ENCODE measurements at places on chromosomes 16 and 17.

GRCh38 chr17:58694302-58694701 lies 1.9 kb downstream of the RAD51C start:
- H3K27me3 ChIP-seq: no peaks in the 10 kb centered on the region
- H3K4me1 ChIP-seq: no peaks in the 10 kb centered on the region
- H3K4me3 ChIP-seq: no peak overlapping the region
- no peak for DNase-seq
- no peak overlapping the region for H3K27ac ChIP-seq
- H3K36me3 ChIP-seq: peaks cover 8% of the 10 kb centered on the region

GRCh38 chr17:5800131-5800530 lies 215.8 kb upstream of the NLRP1 start:
- H3K27ac ChIP-seq: no peak overlapping the region
- no peaks in the 10 kb centered on the region for H3K36me3 ChIP-seq
- no peaks in the 10 kb centered on the region for H3K27me3 ChIP-seq
- no peaks in the 10 kb centered on the region for H3K4me1 ChIP-seq
- no peak overlapping the region for H3K4me3 ChIP-seq

- peaks cover 22% of the 10 kb centered on the region for H3K4me1 ChIP-seq
- H3K4me3 ChIP-seq: no peak overlapping the region
- no peaks in the 10 kb centered on the region for H3K36me3 ChIP-seq
Observed at GRCh38 chr16:14164916-14165662, 94.0 kb downstream of the MRTFB start.

GRCh38 chr16:62137996-62138395 lies 101.8 kb upstream of the CDH8 start:
- DNase-seq: no peak
- no peaks in the 10 kb centered on the region for H3K27me3 ChIP-seq
- no peaks in the 10 kb centered on the region for H3K36me3 ChIP-seq
- H3K27ac ChIP-seq: no peak overlapping the region
- H3K4me3 ChIP-seq: no peak overlapping the region

DNA sequence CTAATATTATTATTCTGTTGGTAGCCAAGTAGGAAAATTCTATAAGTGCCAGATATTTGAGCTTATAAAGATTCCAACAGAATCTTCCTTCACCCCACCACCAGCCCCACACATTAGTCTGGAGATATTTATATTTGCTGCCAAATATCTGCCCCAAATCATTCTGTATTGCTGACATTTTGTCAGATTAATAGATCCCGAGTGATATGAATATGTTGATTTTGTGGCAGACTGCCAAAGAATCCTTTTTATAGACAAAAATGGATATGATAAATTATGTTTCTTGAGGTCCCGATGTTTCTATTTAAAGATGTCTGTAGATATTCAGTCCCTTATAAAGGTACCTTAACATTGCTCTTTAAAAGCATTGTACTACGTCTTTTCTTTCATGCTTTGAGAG lies 162.2 kb upstream of the KCNJ16 start:
- H3K27me3 ChIP-seq: no peaks in the 10 kb centered on the region
- no peak for DNase-seq
- H3K27ac ChIP-seq: peak overlapping the region; percentile 49

GRCh38 chr17:19538095-19539039 lies 4.7 kb downstream of the SLC47A1 start:
- no peak overlapping the region for H3K4me3 ChIP-seq
- H3K36me3 ChIP-seq: no peaks in the 10 kb centered on the region
- H3K4me1 ChIP-seq: peaks cover 10% of the 10 kb centered on the region
- no peak overlapping the region for H3K27ac ChIP-seq
- no peak for DNase-seq

- peaks cover 20% of the 10 kb centered on the region for H3K4me1 ChIP-seq
- peaks cover 36% of the 10 kb centered on the region for H3K36me3 ChIP-seq
- H3K27ac ChIP-seq: peak overlapping the region; percentile 63
- no peak for DNase-seq
Observed at GRCh38 chr16:5032748-5033167, 977 bp downstream of the NAGPA start.

- H3K4me1 ChIP-seq: no peaks in the 10 kb centered on the region
- peaks cover 83% of the 10 kb centered on the region for H3K27me3 ChIP-seq
- no peaks in the 10 kb centered on the region for H3K36me3 ChIP-seq
- no peak overlapping the region for H3K27ac ChIP-seq
- H3K4me3 ChIP-seq: no peak overlapping the region
- peak; percentile 43 for DNase-seq
Observed at GRCh38 chr16:86383488-86384262, 126.7 kb upstream of the FOXF1 start.

DNA sequence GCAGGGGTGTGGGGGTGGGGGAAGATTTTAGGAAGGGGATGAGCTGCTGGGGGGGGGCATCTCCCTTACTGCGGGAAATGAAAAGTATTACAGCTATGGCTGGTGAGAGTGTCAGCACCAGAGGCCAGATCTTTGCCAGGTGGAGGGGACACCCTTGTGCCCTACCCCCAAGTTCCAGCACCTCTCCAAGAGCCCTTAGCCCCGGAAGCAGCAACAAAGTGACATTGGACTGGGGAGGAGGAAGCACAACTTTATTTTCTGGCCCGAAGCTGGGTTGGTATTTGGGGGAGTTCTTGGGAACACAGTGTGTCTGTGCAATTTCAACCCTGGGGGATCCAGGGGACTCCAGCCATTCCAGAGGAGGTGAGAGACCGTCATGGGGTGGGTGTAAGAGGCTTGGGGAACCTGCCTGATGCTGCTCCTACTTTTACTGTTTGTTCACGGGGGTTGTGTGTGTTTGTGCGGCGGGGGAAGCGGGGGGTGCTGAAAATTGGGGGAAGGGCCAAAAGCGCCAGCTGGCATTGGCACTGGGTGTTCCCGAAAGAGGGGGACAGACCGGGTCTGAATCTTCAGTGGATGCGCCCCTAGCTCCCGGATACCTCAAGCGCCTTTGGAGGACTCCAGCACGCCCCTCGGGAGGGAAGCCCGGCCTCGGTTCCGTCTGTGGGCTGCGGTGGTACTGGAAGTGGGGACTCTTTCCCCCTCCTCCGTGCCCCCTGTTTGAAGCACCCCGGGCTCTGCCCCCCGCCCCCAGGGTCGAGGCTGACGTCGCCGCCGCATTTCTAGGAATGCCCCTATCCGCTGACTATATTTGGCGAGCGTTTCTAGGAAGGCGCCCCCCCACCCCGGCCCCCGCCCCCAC lies 230.3 kb downstream of the MRTFB start:
- peak; percentile 80 for DNase-seq
- peak overlapping the region; percentile 87 for H3K27ac ChIP-seq
- peak overlapping the region; percentile 100 for H3K4me3 ChIP-seq
- H3K36me3 ChIP-seq: no peaks in the 10 kb centered on the region
- H3K4me1 ChIP-seq: peaks cover 30% of the 10 kb centered on the region
- no peaks in the 10 kb centered on the region for H3K27me3 ChIP-seq

- DNase-seq: no peak
- H3K36me3 ChIP-seq: no peaks in the 10 kb centered on the region
- H3K4me1 ChIP-seq: no peaks in the 10 kb centered on the region
- no peaks in the 10 kb centered on the region for H3K27me3 ChIP-seq
- H3K4me3 ChIP-seq: no peak overlapping the region
Observed at GRCh38 chr17:76461765-76462555, 5.4 kb upstream of the AANAT start.

DNA sequence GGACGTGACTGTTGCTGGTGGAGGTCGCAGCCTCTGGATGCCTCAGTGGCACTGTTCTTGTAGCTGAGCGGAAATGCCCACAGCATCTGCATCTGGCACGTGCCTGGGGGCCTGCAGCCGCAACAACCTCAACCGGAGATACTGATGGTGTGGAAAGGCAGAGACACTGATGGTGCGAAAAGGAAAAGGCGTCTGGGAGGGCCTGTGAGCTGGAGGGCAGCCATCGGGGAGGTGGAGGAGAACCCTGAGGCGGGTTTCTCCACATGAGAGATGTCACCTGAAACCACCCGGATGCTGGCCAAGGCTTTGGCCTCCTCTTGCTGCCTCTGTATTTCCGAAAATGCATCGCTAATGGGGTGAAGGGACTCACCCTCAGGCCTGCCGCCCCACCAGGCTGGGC lies 284.8 kb upstream of the WSB1 start:
- no peaks in the 10 kb centered on the region for H3K27me3 ChIP-seq
- no peaks in the 10 kb centered on the region for H3K36me3 ChIP-seq
- no peak overlapping the region for H3K4me3 ChIP-seq
- no peak for DNase-seq
